ENCODE measurements at places on chromosomes 12 and 14.

- no peak for DNase-seq
These were observed 7.4 kb downstream of the LRP1-AS start for GRCh38 chr12:57139796-57140649.

GRCh38 chr12:67943141-67943892 is 45.9 kb upstream of the IFNG-AS1 start:
- peak; percentile 68 for DNase-seq

- DNase-seq, result no peak
These were observed 2.6 kb downstream of the ACSS3 start for GRCh38 chr12:81080431-81080983.

GRCh38 chr12:52783563-52784316 is 6.6 kb upstream of the KRT76 start:
- no peak for DNase-seq

DNA sequence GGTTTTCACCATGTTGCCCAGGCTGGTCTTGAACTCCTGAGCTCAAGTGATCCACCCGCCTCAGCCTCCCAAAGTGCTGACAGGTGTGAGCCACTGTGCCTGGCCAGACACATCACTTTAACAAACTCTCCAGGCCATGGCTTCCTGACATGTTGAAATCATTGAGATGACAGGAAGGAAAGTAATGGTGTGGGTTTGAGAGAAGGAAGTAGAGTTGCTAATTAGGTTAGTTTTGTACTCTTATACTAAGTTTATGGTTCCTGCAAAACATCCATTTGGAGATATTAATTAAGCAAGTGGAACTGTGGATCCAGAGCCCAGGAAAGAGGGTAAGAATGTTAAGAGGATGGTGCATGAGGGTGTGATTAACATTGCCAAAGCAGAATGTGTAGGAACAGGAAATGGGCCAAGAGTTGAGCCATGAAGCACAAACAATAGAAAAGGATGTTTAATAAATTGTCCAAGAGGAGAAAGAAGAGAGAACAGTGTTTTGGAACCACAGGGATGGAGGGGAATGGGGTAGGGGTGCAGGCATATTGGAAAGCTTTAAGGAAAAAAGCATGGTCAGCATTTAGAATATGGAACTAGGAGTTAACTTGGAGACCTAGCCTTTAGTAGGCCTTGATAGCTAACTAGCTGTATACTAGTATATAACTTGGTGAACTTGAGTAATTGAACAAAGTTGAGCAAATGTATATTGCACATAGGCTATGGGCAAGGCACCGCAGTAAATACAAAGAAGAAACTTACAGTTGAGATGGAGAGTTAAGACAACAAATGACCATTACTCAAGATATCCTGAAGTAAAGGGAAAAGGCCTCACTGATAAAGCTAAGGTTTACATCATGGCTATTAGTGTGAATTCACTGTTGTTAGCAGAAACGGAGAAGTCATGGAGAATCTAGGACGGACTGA is 91.3 kb upstream of the DNM1L start:
- DNase-seq, result no peak

- no peak for DNase-seq
These were observed 402.2 kb downstream of the AEBP2 start for GRCh38 chr12:19841451-19841850.

DNA sequence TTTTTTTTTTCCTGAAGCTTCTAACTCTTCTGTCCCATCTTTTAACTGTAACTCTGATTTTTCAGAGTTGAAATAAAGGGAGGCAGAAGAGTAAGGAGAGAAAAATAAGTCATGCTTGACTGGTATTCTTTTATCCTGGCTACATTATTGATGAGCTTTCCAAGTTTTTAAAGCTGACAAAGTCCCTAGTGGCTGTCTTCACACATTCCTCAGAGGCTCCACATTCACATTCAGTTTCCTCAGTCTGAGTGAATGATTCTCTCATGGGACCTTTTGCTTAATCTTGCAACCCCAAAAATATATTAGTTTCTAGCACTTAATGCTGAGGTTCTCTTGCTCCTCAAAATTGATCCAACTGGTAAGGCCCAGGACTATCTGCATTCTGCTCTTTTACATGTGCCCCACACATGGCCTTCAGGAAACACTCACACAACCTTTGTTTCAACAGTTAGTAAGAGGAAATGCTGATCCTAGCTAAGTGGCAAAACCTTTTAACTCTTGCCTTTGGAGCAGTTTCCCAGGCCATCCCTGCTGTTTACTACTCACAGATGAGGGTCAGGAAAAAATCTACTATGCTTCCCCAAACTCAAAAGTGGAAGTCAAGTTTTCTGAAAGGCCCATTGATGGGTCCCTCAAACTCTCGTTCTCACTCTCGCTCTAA is 61.7 kb upstream of the SLC6A15 start:
- DNase-seq, result no peak

DNA sequence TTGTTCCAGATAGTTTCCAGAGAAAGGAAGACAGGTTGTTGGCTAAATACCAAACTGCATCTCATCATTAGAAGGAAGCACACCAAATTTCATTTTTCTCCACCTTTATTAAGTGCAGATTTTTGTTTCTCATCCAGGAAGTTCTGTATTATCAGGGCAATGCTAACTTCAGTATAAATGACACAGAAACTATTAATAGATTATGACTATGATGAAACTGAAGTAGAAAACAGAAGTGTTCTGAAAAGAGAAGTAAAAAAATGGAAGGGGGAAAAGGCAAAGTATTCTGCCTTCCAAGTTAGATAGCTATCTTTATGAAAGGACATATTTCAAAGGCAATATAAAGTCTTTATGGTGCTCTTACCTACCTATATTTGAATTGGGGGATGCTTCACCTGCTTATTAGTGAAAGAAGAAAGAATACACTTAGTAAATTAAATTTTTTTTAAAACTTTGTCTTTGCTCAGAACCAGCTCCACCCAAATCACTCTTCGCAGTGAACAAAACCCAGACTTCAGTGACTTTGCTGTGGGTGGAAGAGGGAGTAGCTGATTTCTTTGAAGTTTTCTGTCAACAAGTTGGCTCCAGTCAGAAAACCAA is 223.9 kb downstream of the PTPRO start:
- no peak for DNase-seq

GRCh38 chr12:26239122-26239851 is 43.9 kb downstream of the SSPN start:
- no peak for DNase-seq

GRCh38 chr14:52222901-52223300 is 44.6 kb upstream of the PTGDR start:
- no peak for DNase-seq

- DNase-seq, result no peak
These were observed 285.2 kb upstream of the SYT10 start for GRCh38 chr12:33724867-33725266.

DNA sequence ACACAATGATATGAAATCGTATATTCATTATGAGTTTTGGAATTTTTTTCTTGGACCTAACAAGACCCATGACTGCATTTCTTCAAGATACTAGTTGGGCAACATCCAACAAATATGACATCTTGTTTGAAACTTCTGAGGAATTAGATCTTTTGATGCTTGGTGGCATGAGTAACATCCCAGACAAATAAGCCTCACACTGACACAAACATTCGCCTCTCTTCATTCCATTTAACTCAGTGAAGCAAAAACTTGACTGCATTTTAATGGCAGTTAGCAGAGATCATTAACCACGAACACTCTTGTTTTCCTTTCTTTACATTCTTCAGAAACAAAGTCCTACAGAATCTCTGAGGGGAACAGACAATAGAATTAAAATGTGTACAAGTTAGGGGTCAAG is 758.3 kb downstream of the C12orf50 start:
- no peak for DNase-seq

DNA sequence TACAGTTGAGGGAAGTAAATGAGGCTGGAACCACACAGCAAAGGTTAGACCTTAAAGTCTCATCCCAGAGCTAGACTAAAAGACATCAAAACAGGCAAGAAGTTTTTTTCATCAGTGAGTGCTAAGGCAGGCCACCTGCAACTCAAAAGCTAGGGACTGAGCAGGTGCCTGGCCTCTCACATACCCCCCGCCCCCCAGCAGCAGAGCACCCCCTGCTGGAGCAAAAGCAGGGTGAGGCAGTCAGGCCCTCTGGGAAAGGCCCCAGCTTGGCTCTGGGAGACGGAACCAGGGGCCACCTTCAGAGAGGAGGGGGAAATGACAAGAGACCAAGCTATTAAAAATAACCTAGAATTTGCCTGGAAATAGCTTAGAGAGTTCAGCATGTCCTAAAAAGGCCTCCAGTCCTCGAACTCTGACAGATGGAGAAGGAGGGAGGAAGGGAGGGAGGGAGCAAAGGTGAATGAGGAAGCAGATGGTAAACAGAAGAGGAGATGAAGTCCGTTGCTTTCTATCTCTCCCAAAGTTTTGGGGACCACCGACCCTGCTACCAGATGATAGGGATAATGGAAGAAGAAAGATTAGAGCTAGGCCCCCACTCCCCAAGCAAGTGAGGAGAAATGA is 1.8 kb downstream of the ITGA7 start:
- DNase-seq, result no peak

DNA sequence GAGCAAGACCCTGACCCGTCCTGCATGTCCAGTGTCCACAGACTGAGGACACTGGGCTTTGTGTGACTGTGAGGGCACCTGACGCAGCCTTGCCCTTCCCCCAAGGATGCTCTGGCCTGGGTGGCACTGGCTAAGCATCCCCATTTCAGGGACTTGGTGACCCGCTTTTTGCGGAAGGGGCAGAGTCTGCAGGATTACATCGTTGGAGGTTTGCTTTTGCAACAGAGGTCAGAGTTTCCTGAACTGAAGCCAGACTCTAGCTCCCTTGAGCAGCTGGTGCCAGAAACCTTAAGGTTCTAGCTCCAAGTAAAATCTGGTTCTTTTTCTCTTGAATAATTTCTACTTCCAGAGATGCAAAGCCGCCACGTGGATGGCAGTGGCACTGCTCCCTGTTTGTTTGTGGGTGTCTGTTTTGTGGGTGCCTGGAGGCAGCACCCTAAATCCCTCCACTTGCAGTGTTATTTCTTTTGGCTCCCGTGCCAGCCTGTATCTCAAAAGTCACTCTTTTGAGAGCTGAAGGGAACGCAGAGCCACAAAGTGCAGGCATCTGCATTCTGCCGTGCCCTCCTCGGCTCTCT is 184.7 kb downstream of the TSPAN9 start:
- no peak for DNase-seq

GRCh38 chr12:30707613-30708342 is 12.1 kb upstream of the IPO8 start:
- no peak for DNase-seq

GRCh38 chr12:101619858-101620761 is 25.3 kb downstream of the MYBPC1 start:
- DNase-seq, result no peak

DNA sequence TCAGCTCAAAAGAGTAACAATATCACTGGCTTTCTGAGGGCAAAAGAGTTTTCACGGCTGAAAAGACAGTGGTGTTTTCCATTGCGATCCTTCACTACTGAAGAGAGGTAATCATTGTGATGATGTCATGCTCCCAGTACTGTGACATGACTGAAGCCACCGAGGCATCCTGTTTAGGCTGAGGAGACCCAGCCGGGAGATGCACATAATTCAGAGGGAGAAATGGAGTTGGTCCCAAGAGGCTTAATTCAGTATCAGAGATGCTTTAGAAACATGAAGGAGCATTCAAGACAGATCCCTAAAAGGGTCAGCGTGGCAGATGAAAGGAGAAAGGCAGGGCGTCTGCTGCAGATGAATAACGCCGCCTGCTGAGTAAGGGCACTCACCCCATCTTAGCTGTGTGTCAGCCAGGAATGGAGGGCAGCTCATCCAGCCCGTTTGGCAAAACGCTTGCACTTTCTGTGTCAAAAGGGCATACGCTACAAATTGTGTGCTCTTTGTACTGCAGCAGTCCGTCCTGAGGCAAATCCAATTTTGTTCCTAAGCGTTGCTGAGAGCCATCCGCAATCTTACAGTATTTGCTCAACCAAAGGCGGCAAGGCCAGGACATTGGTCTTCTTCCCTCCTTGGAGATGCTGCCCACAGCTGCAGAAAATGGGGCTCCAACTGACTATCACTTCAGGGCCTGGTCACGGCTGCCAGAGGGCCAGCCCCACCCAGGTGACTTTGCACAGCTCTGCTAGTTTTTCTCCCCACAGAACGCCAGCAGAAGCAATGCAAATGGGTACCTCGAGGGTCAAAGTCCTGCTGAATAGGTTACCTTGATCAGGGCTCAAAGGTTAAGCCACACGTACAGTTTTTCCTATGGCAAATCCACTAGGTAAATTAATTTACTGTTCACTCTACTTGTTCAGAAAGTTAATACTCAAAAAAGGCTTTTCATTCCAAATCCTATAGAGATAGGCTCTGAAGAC is 23.5 kb downstream of the CCDC92 start:
- DNase-seq, result no peak

DNA sequence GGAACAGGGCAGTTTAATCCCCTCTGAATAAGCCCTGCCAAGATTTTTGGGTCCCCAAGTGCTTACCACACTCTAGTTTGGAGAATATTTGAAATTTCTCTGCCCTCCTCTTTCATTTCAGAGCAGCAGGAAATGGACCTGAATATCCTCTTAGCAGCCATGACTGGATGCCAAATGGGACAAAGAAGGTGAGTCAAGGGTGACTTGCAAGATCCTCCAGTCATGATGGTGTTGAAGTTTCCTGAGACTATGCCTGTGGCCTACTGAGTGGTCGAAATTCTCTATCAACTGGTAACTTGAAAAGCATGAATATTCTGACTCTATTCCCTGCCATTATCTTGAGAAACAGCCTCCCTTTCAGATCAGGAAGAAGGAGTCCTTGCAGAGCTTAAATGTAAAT is 1674.7 kb upstream of the SEL1L start:
- DNase-seq, result no peak

GRCh38 chr12:10072131-10072530 is 26.7 kb downstream of the CLEC1A start:
- no peak for DNase-seq

GRCh38 chr14:68780358-68781160 is 12.3 kb downstream of the ZFP36L1 start:
- DNase-seq, result no peak

DNA sequence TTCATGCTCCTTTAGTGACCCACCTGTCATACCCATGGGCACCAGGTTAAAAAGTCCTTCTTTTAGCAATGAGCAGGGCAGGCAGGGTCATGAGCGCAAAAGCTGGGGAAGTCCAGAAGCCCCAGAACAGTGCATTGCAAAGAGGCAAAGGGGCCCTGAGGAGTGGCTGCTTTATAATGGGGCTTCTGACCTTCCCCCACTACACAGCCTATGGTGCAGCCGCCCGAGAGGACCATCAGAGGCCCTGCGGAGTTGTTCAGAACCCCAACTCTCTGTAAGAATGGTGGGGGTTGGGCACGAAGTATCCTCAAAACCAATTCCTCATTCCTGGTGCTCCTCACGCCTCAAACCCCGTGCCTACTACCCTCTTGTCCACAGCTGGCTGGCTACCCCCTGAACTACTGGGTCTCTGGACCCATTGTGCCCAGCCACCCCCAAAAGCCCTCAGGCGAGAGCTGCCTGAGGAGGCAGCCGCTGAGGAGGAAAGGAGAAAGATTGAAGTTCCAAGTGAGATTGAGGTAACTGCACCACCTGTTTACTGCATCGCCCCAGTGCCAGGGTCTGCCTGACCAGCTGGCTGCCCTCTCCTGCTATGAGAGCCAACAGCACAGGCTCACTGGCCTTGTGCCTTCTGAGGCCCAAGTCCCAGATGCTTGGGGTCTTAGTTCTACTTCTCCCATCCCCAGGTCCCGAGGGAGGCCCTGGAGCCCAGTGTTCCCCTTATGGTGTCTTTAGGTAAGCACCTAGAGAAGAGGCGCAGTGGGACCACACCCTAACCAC is 6.7 kb downstream of the REC8 start:
- no peak for DNase-seq

GRCh38 chr12:101491329-101491728 is 16.2 kb downstream of the SPIC start:
- DNase-seq, result no peak

- DNase-seq, result no peak
These were observed 79.8 kb downstream of the TTC8 start for GRCh38 chr14:88904206-88904647.
